ENCODE measurements at places on chromosomes 2 and 18.

DNA sequence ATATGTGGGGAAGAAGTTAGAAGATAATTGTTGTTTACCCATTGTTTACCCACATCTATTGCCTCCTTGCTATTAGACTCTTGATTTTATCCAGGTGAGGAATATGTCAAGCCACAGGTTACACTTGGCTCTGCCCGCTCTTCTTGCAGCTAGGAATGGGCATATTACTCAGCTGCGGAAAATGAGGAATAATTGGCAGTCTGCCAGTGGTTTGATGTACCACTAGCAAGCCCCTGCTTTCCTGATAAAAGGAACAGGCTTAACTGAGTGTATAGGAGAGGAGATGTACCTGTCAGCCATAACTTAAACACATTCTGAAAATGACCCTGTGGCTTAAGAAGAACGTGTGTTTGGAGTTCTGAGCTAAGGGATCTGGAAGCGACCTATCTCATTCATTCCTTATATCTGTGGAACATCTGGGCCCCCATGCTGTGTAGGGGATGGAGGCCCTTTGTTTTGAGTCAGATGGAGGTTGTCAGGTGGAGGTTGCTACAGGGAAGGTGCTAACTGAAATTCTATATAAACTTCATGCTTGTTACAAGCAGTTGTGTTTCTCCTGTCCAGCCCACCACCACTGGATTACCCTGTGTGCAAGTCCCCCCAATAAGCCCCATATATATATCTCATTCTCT lies 4.6 kb upstream of the FMNL2 start:
- no peak for DNase-seq

DNA sequence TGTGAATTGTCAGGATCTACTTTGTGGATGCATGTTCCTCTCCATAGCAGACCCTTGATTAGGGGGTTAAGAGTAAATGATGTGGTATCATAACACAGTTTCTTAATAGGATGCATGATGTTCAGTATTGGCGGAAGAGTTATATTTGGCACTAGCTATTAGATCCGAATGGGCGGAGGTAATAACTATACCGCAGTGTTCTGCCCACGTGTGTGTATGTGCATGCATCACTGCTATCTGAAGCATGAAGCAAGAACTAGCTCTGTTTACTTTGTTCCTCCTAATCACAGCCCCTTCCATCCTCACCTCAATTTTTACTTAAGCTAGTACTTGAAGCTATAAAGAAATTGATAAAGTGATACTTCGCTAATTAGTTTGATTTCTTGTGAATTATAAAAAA lies 159.6 kb upstream of the NOSTRIN start:
- no peak for DNase-seq

- no peak for DNase-seq
Observed at GRCh38 chr18:35572644-35573043, 8.9 kb upstream of the GALNT1 start.

- no peak for DNase-seq
Observed at GRCh38 chr2:28054916-28055315, 164.4 kb downstream of the BABAM2 start.
